Activated T-helper 17 cell treated with anti-CD3 and anti-CD28 coated beads, Interleukin-2, amount 50 U/mL, for 72 hours (primary cell): ENCODE measurements at places on chromosomes 3 and 15. TPM values are rescaled to one million over a fixed set of nuclear protein-coding genes. Genes with fewer than 3 reads are reported as not detected.

LDHAL6B gene
- total RNA-seq = not detected

DNA sequence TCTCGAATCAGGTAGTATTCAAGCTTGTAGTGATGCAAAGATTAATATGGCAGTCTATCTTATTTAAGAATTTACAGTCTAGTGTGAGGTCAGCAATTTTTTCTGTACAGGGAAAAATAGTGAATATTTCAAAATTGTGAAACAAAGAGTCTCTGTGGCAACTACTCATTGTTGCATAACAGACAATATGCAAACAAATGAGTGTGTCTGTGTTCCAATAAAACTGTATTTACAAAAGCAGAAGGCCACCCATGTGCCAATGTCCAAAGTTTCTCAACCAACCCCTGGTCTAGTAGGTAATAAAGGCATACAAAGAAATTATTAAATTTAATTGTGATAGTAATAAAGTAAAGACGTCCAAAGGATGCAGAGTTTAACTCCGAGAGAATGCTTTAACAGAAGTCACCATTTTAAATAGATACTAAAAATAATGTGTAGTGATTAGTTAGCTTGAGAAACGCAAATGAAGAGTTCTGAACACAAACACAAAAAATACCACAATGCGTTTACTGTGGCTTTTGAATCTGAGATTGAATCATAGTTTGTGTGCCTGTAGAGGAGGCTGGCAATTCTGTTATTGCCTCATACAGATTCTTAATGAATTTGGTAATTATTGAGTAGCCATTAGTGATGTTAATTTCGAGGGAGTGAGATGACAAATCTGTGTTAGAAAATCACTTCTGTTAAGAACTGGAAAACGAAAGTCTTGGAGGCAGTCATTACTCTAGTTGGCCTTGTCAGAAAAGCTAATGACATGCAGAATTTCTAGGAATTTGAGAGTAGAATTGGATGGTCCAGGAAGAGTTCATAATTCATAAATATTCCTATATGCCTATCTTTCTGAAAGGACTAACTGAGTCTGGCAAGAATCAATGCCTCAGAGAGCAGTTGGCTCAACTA lies 48.7 kb downstream of the CADM2 start:
- H3K36me3 ChIP-seq = no peaks in the 10 kb centered on the region
- no peak for ATAC-seq
- no peak overlapping the region for H3K4me3 ChIP-seq

ZNF80 gene
- 0.15 TPM for total RNA-seq

GRCh38 chr3:61608072-61608471 lies 46.7 kb downstream of the PTPRG start:
- no peaks in the 10 kb centered on the region for H3K27me3 ChIP-seq
- no peak overlapping the region for H3K27ac ChIP-seq
- no peak for ATAC-seq
- no peaks in the 10 kb centered on the region for H3K4me1 ChIP-seq
- H3K36me3 ChIP-seq = no peaks in the 10 kb centered on the region

GRCh38 chr3:110070161-110070916 lies 733.0 kb upstream of the DPPA4 start:
- H3K36me3 ChIP-seq = no peaks in the 10 kb centered on the region
- peak; percentile 81 for ATAC-seq
- H3K4me3 ChIP-seq = peak overlapping the region; percentile 0
- H3K4me1 ChIP-seq = peaks cover 11% of the 10 kb centered on the region
- H3K27me3 ChIP-seq = no peaks in the 10 kb centered on the region

DNA sequence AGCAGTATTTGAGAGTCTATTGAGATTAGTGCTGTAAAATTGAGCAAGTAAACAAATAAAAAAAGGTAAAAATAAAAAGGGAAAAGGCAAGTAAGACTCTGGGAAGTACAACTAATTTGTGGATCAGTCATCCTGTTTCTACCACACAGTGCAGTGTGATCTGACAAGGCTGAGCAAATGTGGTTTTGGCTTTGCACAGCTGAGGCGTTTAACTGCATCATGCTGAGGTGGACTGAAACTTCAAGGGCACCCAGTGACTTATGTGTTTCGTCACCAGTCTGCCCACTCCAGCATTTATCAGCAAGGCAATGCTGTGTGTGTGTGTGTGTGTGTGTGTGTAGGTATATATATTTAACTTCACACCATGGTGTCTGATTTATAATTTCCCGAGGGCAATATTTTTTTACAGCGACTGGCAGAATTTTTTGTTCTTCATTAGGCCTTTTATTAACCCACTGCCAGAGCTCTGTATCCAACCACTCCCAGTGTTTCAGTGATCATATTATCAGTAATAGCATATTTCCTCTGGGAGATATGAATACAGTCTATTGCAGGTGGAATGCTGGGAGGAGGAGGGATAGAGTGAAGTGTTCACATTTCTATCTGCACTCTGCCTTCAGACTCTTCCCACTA lies 131.5 kb upstream of the SATB1 start:
- peaks cover 23% of the 10 kb centered on the region for H3K36me3 ChIP-seq
- H3K27me3 ChIP-seq = no peaks in the 10 kb centered on the region
- peak overlapping the region; percentile 84 for H3K4me3 ChIP-seq
- ATAC-seq = peak; percentile 84
- peak overlapping the region; percentile 100 for H3K27ac ChIP-seq

CPA3 gene
- not detected for total RNA-seq

DNA sequence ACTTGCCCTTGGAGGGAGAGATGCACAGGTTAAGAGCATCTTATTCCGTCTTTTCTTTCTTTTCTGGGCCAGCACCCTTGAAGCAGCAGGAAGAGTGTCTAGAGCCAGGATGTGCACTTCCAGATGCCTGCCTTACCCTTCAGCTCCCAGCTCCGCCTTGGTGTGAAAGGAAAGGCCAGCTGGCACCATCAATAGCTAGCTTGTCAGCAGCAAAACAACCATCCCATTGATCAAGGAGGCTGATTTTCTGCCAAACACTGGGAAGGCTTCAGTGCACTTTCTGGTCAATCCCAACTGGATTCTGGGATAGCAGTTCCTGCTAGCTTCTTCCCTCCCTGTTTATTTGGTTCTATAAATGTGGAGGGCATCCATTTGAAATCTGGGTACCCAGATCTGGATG lies 110.9 kb upstream of the GALNT15 start:
- no peaks in the 10 kb centered on the region for H3K4me1 ChIP-seq
- H3K36me3 ChIP-seq = no peaks in the 10 kb centered on the region
- no peak overlapping the region for H3K4me3 ChIP-seq
- no peak overlapping the region for H3K27ac ChIP-seq
- no peak for ATAC-seq

- H3K4me3 ChIP-seq = no peak overlapping the region
- H3K4me1 ChIP-seq = no peaks in the 10 kb centered on the region
- no peaks in the 10 kb centered on the region for H3K27me3 ChIP-seq
These were observed 4.0 kb downstream of the NT5DC2 start for GRCh38 chr3:52529376-52530333.

NEIL1 gene
- total RNA-seq = 56.7 TPM

DNA sequence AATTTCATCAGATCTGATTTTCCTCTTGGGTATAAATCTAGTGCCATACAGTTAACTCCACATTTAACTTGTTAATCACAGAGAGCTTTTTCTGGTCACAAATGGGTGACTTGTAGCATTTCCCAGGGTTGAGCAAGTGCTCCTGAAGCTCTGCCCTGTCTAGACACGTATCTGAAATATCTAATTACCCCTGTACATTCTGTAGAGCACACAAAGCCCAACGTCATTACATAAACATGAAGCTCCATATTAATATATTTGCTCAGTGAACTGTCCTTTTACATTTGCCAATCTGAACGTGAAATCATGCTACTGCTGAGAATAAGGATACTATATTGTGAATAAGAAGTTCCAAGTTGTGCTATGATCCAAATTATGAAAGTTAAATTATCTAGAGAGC lies 49.0 kb downstream of the THBS1 start:
- peak overlapping the region; percentile 83 for H3K27ac ChIP-seq
- ATAC-seq = no peak
- H3K4me1 ChIP-seq = peaks cover 54% of the 10 kb centered on the region
